ENCODE measurements at places on chromosomes 11 and 22.
A peak's percentile ranks its signal among the peaks of the same experiment; 100 is the strongest.

GRCh38 chr11:12485328-12485727 lies 108.0 kb downstream of the PARVA start:
- no peak overlapping the region for H3K27ac ChIP-seq
- H3K4me3 ChIP-seq: no peak overlapping the region
- no peaks in the 10 kb centered on the region for H3K36me3 ChIP-seq

DNA sequence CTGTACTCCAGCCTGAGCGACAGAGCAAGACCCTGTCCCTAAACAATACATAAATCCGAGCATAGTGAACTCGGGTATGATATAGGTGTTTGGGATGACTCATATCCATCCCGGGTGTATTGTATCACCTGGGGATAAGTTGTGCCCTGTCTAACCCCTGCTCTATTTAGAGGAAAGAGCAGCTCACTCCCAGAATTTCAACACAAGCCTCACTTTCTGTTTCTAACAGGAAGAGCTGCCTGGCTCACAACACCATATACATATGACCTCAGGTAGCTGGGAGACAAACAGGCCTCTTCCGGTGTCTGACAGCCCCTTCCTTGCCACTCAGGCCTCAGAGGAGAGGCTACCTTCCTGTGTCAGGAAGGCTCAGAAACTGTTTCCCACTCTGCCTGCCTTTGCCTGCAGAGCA lies 9.9 kb upstream of the MICALL1 start:
- peaks cover 16% of the 10 kb centered on the region for H3K36me3 ChIP-seq
- peak; percentile 37 for DNase-seq
- peaks cover 26% of the 10 kb centered on the region for H3K4me1 ChIP-seq
- H3K27ac ChIP-seq: peak overlapping the region; percentile 91
- no peak overlapping the region for H3K4me3 ChIP-seq

GRCh38 chr11:111774955-111775710 lies 8.9 kb upstream of the PPP2R1B start:
- peak; percentile 4 for DNase-seq
- H3K4me3 ChIP-seq: no peak overlapping the region
- H3K27me3 ChIP-seq: no peaks in the 10 kb centered on the region
- H3K4me1 ChIP-seq: no peaks in the 10 kb centered on the region

DNA sequence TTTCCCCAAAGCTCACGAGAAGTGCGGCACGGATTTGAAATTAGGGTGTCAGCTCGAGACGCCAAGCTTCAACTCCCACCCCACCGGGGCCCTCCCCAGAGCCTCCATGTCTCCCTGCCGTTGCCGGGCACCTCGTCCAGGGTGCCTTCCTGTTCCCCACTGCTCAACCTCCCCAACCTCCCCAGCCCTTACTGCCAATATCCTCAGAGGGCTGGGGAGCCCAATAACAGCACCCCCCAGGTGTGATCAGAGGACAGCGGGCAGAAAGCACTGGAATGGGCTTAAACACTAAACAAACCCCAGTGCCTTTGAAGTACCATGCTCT lies 1336.4 kb downstream of the TBC1D22A start:
- peak overlapping the region; percentile 12 for H3K4me3 ChIP-seq
- peaks cover 60% of the 10 kb centered on the region for H3K4me1 ChIP-seq
- H3K27me3 ChIP-seq: no peaks in the 10 kb centered on the region

DNA sequence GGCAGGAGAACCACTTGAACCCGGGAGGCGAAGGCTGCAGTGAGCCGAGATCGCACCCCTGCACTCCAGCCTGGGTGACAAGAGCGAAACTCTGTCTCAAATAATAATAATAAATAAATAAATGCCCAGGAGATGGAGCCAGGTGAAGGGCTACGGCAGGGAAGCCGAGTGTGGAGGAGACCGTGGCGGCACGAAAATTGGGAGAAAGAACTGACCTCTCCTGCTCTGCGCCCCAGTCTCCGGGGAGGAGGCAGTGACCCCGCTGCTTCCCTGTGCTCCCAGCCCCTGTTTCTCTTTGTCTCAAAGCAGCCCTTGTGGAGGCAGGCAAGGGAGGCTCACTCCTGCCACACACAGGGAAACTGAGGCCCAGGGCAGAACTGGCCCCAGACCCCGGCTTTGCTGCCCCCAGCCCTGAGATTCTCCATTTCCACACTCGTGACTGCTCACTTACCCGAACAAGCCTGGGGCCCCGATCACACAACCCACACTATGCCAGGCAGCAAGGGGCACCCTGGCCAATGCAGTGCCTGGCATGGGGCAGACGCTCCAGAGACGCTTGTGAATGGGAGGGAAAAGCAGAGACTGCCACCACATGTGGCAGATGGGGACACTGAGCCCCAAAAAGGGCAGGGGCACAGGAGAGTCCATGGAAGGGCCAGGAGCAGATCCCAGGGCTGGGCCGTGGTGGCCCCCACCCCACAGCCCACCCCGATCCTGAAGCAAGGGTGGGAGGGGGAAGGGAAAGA lies 80.4 kb upstream of the PRR5 start:
- no peaks in the 10 kb centered on the region for H3K27me3 ChIP-seq
- DNase-seq: no peak
- no peaks in the 10 kb centered on the region for H3K36me3 ChIP-seq
- no peak overlapping the region for H3K4me3 ChIP-seq

GRCh38 chr11:108508653-108509593 lies 10.7 kb upstream of the POGLUT3 start:
- H3K27me3 ChIP-seq: no peaks in the 10 kb centered on the region
- H3K36me3 ChIP-seq: no peaks in the 10 kb centered on the region
- no peak for DNase-seq
- H3K4me1 ChIP-seq: no peaks in the 10 kb centered on the region
- H3K4me3 ChIP-seq: no peak overlapping the region
- H3K27ac ChIP-seq: no peak overlapping the region

- H3K4me1 ChIP-seq: no peaks in the 10 kb centered on the region
- H3K36me3 ChIP-seq: no peaks in the 10 kb centered on the region
- no peak for DNase-seq
- H3K27ac ChIP-seq: no peak overlapping the region
Measured at GRCh38 chr11:26987272-26987671, 6.6 kb upstream of the FIBIN start.

- peak; percentile 58 for DNase-seq
- H3K27ac ChIP-seq: peak within 1 kb of the TSS; percentile 17
- peak within 1 kb of the TSS; percentile 54 for H3K4me3 ChIP-seq
Measured at GRCh38 chr11:107858217-107859070, at the start of gene SLC35F2. TSS of gene SLC35F2 (minus strand) at chr11:107858787. CDS start at chr11:107858767, 20 bp downstream.

DNA sequence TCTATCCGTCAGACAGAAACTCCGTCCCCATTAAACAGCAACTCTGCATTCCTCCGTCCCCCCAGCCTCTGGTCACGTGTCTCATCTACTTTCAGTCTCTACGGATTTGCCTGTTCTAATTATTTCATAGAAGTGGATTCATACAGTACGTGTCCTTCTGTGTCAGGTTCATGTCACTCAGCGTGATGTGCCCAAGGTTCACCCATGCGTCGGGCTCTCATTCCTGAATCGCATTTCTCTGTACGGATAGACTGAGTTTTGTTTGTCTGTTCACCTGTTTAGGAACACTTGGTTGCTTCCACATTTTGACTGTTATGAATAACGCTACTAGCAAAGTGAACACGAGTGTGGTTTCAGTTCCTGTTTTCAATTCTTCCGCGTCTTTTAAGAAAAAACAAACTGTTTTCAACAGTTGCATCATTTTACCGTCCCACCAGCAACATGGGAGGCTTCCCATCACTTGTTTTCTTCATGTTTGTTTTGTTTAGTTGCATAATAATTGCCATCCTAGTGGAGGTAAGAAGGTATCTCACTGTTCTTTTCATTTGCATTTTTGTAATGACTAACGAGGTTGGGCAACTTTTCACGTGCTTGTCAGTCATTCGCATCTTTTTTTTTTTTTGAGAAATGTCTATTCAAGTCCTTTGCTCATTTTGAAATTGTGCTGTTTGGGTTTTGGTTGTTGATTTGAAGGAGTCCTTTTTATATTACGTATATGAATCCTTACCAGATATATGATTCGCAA lies 8.9 kb upstream of the NLRP6 start:
- peaks cover 3% of the 10 kb centered on the region for H3K36me3 ChIP-seq
- DNase-seq: peak; percentile 67
- peak overlapping the region; percentile 97 for H3K27ac ChIP-seq

DNA sequence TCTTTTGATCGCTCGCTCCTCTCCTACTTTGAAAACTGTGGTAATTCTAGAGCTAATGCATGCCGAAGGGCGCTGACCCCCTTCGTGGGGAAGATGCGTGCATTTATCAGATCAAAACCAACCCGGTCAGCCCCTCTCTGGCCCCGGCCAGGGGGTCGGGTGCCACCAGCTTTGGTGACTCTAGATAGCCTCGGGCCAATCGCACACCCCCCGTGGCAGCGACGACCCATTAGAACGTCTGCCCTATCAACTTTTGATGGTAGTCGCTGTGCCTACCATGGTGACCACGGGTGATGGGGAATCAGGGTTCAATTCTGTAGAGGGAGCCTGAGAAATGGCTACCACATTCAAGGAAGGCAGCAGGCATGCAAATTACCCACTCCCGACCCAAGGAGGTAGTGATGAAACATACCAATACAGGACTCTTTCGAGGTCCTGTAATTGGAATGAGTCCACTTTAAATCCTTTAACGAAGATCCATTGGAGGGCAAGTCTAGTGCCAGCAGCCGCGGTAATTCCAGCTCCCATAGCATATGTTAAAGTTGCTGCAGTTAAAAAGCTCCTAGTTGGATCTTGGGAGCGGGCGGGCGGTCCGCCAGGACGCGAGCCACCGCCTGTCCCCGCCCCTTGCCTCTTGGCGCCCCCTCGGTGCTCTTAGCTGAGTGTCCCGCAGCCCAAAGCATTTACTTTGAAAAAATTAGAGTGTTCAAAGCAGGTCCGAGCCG lies 3898.2 kb upstream of the OR11H1 start:
- no peak overlapping the region for H3K4me3 ChIP-seq
- no peak overlapping the region for H3K27ac ChIP-seq
- H3K4me1 ChIP-seq: no peaks in the 10 kb centered on the region
- no peaks in the 10 kb centered on the region for H3K27me3 ChIP-seq

DNA sequence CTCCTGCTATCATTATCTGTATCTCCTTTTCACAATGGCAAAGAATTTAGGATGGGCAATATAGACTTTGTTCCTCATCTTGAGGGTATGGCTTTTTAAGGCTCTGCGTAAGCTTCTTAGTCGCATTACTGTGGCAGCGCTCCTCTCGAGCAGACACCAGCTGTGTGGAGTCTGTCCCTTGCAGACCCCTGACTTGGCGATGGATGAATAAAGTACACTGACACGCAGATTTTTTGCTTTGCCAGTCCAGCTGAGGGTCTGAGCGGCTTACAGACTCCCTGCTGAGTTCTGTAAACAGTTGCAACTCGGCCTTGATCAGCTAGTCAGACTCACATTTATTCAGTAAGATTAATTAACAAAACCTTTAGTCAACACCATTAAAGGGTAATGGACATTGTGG lies 390.0 kb upstream of the CNTN5 start:
- DNase-seq: no peak
- H3K27me3 ChIP-seq: no peaks in the 10 kb centered on the region
- H3K4me3 ChIP-seq: no peak overlapping the region
- H3K36me3 ChIP-seq: no peaks in the 10 kb centered on the region
- H3K4me1 ChIP-seq: no peaks in the 10 kb centered on the region

- no peak overlapping the region for H3K27ac ChIP-seq
- peaks cover 3% of the 10 kb centered on the region for H3K36me3 ChIP-seq
- peak overlapping the region; percentile 40 for H3K4me3 ChIP-seq
- H3K27me3 ChIP-seq: no peaks in the 10 kb centered on the region
- peak; percentile 59 for DNase-seq
- peaks cover 35% of the 10 kb centered on the region for H3K4me1 ChIP-seq
Measured at GRCh38 chr11:3860375-3860774, 4.9 kb downstream of the STIM1 start.

GRCh38 chr11:65551572-65552387 lies 6.4 kb downstream of the LTBP3 start:
- H3K27ac ChIP-seq: peak overlapping the region; percentile 62
- peaks cover 57% of the 10 kb centered on the region for H3K4me1 ChIP-seq
- peak; percentile 81 for DNase-seq
- H3K4me3 ChIP-seq: no peak overlapping the region

DNA sequence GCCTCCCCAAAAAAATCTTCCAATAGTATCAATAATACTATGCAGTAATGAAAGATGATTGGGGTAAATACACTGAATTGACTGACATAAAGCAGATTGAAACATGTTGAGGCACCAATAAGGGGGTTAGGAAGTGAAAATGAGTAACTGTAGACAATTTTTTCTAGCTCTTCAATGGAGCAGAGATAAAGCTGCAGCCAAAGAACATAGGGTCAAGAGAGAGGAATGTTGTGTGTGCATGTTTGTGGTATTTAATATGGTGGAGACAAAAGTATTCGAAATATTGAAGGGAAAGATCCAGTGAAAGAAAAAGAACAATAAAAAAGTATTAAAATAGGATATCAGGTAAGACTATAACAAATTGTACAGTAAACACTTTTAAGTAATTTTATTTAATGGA lies 450.0 kb upstream of the CCDC179 start:
- no peaks in the 10 kb centered on the region for H3K4me1 ChIP-seq
- DNase-seq: no peak
- no peaks in the 10 kb centered on the region for H3K27me3 ChIP-seq
- H3K4me3 ChIP-seq: no peak overlapping the region
- no peak overlapping the region for H3K27ac ChIP-seq

DNA sequence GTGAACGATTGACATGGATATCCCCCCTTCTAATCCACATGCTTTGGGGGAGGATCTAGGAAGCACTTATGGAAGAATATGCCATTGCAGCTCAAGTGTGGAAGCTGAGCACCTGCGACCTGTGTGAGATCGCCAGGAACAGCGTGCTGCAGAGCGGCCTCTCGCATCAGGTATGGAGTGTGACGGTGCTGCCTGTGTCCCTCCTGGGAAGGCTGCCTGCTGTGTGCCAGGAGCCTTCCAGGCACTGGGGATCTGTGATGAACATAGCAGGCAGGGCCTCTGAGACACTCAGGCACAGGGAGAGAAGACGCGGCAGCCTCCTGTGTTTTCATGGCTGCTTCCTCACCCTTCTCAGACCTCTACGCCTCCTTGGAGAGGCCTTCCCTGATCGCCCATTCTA lies 36.5 kb downstream of the RNF141 start:
- H3K4me3 ChIP-seq: no peak overlapping the region
- no peaks in the 10 kb centered on the region for H3K4me1 ChIP-seq
- no peak for DNase-seq
- H3K36me3 ChIP-seq: peaks cover 67% of the 10 kb centered on the region

DNA sequence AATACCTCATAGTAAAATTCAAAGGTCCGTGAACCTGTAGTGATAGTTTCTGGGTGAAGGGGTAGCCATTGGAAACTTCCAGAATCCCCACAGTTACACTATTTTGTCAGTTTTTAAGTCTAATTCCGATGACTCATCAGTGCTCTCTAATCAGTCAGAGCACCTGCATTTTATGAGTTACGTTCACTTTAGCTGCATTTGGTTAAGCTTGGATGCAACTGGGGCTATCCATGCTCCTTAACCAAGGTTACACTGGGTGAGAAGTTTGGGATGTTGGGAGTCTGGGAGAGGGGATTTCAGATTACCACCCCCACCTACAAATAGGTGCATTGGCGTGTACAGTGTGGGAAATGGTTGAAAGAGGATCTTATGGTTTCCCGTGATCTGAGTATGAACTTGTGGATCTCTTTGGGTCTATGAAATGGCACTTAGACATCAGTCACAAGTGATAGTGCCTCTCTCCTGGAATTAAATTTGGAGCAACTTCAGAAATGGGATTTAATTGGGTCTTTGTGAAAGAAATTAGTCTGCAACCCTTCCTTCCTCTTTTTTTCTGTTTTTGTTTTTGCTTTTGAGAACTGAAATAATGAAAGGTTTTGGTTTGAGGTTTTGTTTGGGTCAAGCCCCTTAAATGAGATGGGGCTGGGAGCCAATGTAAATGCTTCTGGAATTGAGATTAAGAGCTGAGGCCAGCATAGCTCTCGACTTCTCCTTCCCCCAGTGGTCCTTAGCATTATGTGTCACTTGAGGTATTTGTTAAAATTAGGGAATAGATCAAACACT lies 31.5 kb downstream of the EHF start:
- no peaks in the 10 kb centered on the region for H3K27me3 ChIP-seq
- H3K4me3 ChIP-seq: no peak overlapping the region
- no peaks in the 10 kb centered on the region for H3K4me1 ChIP-seq
- no peak overlapping the region for H3K27ac ChIP-seq
- DNase-seq: no peak
